ENCODE measurements at places on chromosomes 16 and 17.

- no peak for DNase-seq
Observed at GRCh38 chr16:84919269-84919668, 92.1 kb downstream of the ZDHHC7 start.

- DNase-seq = no peak
Observed at GRCh38 chr16:72560617-72561016, 388.7 kb upstream of the PMFBP1 start.

GRCh38 chr16:67279296-67280089 lies at the start of gene PLEKHG4:
Gene PLEKHG4 (plus strand): TSS chr16:67279532. CDS start chr16:67280045, 513 bp downstream.
- peak; percentile 79 for DNase-seq

GRCh38 chr16:48850097-48850770 lies 240.3 kb upstream of the N4BP1 start:
- no peak for DNase-seq

DNA sequence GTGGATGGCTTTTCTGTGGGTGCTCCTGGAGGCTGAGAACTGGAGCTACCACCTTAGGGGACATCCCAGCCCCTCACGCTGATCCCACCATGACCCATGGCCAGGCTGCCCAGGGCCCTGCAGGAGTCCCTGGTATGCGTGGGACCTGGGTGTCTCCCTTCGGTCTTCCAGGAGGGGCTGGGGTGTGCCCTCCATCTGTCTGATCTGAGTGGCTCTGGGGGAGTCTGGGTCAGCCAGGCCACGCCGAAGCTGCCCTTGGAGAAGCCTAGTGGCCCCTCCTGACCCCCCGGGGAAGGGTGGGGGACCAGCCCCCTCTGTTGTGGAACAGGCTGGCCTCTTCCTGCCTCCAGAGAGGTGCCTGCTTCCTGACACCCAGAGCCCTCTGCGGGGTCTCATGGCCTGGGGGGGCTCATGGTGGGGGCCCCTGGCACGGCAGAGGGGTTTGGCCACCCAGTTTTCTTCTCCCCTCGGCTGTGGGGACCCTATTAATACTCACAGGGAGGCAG lies 10.7 kb downstream of the BAIAP2 start:
- DNase-seq = no peak

- DNase-seq = no peak
Observed at GRCh38 chr16:27508476-27508875, 41.2 kb downstream of the GTF3C1 start.

GRCh38 chr16:66926961-66927436 lies 1.7 kb upstream of the RRAD start:
- DNase-seq = no peak

GRCh38 chr17:27449541-27449940 lies 6.7 kb upstream of the KSR1 start:
- DNase-seq = no peak

DNA sequence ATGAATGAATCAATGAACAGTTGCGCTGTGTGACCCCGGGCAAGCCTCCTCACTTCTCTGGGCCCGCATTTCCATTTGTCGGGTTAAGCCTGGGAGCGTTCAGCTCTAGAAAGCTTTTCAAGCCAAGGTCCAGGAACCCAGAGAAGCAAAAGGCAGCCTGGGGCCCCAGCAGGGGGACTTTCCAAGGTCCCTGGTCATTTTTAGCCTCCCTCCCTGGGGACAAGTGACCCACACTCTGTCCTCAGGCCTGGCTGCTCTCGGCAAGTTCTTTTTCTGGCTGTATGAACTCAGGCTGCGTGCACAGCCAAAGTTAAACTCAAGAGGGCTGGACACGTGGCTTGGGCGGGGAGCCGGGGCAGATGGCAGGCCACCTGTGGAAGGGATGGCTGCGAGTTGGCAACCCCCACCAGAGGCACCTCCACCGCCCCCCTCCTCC lies 41.4 kb upstream of the CIBAR2 start:
- no peak for DNase-seq

- DNase-seq = peak; percentile 76
Observed at GRCh38 chr17:28547623-28548416, 4.6 kb downstream of the UNC119 start.

GRCh38 chr16:23317266-23317661 lies 15.2 kb downstream of the SCNN1B start:
- peak; percentile 61 for DNase-seq

DNA sequence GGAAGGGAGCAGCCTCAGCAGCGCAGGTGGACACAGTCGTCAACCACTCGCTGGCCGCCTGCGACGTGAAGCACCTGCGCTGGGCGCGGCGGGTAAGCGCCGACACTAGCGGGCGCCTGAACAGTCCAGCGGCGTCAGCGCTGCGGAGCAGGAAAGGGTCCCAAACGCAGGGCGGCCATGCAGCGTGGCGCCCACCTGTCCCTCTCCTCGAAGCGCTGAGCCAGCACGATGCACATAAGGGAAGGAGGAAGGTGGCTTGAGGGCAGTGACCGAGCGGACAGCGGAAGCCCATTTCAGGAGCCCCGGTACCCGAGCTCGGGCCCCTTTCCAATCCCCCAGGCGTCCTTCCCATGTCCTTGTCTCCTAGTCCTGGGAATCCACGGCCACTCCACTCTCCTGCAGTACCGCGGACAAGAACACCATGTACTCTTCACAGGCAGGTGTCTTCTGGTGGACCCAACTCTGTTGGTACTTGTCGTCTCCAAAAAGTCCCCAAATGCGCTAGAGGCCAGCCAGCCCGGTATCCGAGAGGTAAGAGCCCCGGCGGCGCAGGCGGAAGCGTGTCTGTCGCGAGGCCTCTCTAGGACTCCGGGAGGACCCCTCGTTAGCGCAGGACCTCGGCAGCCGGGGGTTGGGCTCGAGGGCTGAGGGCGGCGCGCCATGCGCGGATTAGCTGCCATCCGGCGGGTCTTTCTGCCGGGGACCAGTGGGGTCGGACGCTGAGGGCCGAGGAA lies 14.4 kb downstream of the ZNF232 start:
- DNase-seq = peak; percentile 70

- DNase-seq = no peak
Observed at GRCh38 chr17:57102122-57102521, 17.1 kb downstream of the AKAP1 start.

DNA sequence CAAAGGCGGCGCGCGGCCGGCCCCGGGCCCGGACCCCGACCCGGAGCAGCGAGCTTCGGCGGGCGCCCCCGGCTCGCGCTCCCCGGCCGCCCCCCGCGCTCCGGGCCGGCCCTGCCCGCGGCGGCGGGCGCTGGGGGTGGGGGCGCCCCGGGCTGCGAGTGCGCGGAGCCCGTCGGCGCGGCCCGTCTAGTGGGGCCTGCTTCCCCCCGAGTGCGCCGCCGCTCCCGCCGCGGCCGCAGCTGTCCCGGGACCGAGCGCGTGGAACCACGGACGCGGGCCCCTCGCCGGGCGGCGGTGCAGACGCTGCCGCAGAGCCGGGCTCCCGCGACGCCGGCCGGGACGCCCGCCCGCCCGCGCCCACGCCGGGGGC lies 308 bp downstream of the ADCY9 start:
- DNase-seq = no peak

DNA sequence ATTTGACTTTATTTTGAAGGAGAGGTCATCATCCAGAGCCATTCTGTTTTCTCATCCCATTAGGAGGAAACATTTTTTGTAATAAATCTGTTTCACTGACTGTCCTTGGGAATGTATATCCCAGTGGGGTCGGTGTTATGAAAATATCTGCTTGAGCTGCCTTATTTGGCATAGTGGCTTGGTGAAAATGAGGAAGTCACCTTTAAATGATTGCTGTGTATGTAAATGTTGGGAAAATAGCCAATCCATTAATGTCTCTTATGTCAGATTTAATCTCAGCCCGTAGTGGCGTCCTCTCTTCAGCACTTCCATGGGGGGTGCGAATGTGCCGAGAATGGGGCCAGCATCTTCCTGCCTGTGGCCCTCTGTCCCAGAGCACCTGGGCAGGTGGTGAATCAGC lies 57.6 kb downstream of the BANP start:
- no peak for DNase-seq

- DNase-seq = no peak
Observed at GRCh38 chr17:14621826-14622614, 321.1 kb downstream of the HS3ST3B1 start.

- DNase-seq = no peak
Observed at GRCh38 chr16:24826096-24826690, 19.6 kb upstream of the SLC5A11 start.

DNA sequence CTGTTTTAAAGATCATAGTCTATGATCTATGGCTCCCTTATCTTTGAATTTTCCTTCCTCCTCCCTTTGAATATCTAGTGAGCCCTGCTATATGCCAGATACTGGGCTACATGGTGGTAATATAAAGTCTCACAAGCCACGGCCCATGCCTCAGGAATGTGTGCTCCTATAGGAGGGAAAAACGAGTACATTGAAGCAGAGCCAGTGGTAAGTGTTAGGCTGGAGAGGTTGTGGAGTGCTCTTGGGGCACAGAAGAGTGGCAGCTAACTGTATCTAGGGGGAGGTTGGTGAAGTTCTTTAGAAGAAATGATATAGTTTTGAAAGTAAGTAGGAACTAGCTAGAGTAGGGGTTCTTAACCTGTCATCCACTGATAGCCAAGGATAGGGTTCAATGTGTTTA lies 105.8 kb upstream of the PMFBP1 start:
- no peak for DNase-seq

DNA sequence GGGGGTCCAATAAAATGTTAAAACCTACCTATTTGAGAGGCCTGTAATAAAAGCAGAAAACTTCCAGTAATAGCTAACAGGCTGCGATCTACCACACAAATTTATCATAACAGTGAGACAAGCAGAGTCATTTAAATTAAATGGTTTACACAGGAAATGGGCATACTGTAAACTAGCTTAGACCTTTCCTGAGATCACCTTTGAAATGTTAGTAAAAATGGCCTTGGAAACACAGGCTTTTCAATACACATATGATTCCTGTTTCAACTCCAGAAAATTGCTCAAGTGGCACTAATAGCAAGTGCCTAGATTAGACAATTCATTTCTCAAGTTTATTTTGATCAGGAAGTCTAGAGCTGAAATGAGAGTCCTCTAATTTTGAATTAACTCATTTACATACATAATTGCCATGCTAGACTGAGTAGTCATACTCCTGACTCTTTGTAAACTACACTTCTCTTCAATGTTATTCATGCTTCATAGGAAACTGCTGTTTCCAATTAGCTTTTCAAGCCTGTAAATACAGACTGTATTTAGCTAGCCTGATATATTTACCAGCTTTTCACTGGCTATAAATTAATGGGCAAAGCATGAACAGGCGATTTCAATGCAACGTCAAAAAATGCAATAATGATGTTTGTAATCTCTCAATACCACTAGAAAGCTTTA lies 43.3 kb downstream of the PARN start:
- no peak for DNase-seq

All from body of pancreas (tissue), 4 donors.